ENCODE measurements at places on chromosomes 7 and 10.

- DNase-seq: peak; percentile 43
Observed at GRCh38 chr10:113854761-113855588, 514 bp downstream of the NHLRC2 start.

GRCh38 chr10:55144001-55144400 lies 343.0 kb upstream of the PCDH15 start:
- no peak for DNase-seq

- DNase-seq: no peak
Observed at GRCh38 chr7:141073173-141073640, 657 bp upstream of the TMEM178B start.

GRCh38 chr7:142498364-142498763 lies 240.5 kb upstream of the PRSS58 start:
- DNase-seq: no peak

DNA sequence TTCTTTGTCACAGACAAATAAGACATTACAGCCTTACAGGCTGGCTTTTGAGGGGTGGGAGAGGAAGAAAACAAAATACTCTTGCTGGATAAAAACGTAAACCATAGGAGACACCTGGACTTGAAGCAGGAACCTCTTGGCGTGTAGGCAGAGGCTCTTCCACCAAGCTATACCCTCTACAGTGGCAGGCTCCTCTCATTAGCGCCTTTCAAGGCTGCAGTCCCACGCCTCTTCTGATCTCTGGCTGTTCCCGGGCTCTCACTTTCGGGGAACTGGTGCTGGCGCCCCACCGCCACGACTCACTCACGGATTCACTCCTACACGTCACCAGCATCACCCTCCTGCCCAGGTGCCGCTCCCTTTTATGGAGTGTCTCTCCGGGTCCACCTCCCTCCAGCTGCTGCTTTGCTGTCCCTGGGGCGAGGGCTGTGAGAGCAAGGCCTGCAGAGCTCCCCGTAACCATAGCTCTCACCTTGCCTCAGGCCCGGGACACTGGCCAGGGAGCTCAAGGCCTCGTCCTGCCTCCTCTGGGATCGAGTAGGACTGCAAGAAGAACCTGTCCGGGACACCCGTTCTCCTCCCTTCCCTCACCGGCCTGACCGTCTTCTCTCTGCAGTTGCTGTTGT lies 62.6 kb downstream of the ZNF777 start:
- no peak for DNase-seq

DNA sequence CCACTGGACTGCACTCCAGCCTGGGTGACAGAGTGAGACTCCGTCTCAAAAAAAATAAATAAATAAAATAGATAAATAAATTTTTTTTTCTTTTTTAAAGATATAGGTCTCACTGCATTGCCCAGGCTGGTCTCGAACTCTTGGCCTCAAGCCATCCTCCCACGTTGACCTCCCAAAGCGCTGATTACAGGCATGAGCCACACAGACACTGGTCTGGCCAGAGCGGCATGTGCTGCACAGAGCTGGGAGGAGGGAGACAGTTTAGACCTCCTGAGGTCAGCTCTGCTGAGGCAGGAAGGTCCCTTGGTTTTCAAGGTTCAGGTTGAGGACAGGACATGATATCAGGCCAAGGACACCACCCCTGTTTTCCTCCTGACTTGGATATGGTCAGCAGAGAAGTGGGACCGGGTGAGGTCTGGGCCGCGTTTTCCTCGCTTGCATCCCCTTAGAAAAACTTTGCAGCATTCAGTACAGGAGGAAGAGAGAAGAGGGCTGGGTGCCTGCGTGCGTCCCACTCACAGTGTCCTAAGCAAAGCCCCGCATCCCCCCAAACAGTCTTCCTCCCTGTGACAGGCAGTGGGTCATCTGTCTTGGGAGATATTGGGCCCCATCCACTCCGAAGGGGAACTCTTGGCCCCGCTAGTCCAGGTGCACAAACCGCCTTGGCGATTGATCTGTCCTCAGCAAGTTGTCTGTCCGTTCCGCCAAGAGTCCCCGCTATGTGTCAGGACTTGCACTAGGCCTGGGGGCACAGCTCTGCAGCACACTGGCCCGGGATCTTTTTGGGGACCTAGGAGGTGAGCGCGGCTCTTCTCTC lies 56.1 kb downstream of the ZNF727 start:
- no peak for DNase-seq

GRCh38 chr10:79266543-79267312 lies 80.5 kb upstream of the PPIF start:
- no peak for DNase-seq

GRCh38 chr7:117769085-117769484 lies 104.2 kb downstream of the CTTNBP2 start:
- DNase-seq: no peak

- DNase-seq: no peak
Observed at GRCh38 chr10:59324597-59324996, 37.8 kb downstream of the FAM13C start.

GRCh38 chr10:97135464-97135863 lies 50.3 kb downstream of the SLIT1 start:
- DNase-seq: no peak

DNA sequence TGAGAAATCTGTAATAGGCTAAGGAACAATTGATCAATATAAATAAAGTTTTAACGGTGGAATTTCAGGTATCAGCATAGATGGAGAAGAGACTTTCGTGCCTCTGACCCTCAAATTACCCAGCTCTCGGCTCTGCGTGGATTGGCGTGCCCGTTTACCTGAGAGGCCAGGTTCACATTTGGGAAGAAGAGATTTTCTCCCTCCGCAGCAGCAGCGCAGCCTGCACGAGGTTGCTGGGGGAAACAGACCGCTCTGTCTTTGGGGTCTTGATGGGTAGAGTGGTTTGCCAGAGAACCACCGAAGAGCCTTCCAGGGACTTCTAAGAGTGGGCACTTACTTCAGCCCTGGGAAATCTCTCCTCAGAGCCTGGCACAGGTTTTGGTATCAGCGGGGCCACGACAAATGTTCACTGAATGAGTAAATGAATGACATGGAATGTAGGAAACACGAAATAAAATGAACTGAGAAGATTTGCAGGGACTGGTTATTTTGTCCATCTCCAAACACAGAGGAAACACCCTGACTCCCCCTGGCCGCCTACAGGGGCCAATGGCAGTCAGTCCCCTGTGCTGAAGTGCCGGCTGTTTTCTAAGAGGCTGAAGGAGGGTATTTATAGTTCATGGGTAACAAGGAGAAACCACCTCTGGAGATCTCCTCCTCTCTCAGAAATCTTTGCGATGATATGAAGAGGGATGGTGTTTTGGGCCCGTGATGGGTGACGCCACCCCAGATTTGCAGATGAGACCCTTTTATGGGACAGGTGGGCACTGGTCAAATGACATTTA lies 338.5 kb downstream of the ADARB2 start:
- no peak for DNase-seq

- DNase-seq: no peak
Observed at GRCh38 chr7:11297764-11298163, 324.1 kb downstream of the PHF14 start.

GRCh38 chr7:115789901-115790300 lies 240.7 kb downstream of the TFEC start:
- DNase-seq: no peak

- DNase-seq: no peak
Observed at GRCh38 chr10:64090865-64091264, 569.7 kb downstream of the REEP3 start.

GRCh38 chr7:154917808-154918160 lies 85.1 kb downstream of the PAXIP1 start:
- DNase-seq: no peak

DNA sequence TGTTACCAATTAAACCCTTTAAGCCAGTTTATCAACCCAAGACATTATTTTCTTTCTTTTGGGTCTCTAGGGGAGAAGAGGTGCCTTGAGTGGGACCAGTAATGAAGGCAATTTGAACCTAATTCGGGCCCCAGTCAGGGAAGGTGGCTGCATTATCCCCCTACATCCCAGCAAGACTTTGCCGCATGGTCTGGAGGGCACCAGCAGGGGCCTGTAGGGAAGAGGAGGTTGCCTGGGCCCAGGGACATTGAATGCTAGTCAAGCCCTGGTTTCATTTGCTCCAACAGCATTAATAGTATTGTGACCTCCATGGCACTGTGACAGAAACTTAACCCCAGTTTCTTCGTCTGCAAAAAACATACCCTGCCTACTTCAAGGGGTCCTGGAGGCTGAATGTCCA lies 108.8 kb downstream of the CUX1 start:
- DNase-seq: no peak

- no peak for DNase-seq
Observed at GRCh38 chr7:150380463-150380862, 1.3 kb downstream of the ZNF775 start.

GRCh38 chr10:67115972-67116371 lies 190.1 kb downstream of the LRRTM3 start:
- DNase-seq: no peak

- DNase-seq: no peak
Observed at GRCh38 chr7:100107890-100108289, 6.4 kb downstream of the AP4M1 start.

GRCh38 chr10:16820421-16820820 lies 3.2 kb upstream of the RSU1 start:
- no peak for DNase-seq

- no peak for DNase-seq
Observed at GRCh38 chr10:122040786-122041185, 51.8 kb downstream of the TACC2 start.

DNA sequence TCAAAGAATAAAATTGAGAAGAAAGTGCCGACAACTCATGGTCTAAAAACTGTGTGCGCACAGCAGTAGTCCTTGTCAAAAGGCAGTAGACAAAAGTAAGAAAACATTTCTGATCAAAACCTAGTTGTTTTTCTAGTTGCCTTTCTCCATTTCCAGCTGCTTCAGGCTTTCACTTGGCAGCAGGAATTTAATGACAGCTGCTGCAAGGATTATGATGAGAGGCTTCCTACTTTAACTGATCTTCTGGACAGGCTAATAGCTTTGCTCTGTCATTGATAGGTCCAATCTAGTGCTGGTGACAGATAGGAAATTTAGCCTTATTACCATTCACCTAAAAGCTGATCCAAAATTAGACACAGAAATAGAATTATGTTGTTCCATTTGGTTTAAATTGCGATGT lies 110.7 kb upstream of the SEMA3C start:
- no peak for DNase-seq

DNA sequence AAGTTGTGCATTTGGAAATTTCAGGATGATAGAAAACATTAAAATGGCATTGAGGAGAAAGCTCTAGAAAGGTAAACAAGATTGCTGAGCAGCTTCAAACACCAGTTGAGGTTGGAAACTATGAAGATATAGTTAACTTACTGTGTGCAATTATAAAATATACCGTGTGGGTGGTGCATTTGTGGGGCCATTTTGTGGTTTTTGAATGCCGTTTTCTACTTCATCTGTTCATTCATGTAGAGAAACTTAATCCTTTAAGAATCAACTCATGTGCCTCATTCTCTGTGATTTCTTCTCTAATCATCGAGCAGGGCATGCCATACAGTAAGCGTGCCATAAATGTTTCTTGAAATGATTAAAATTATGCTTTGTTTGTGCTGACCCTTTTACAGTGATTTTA lies 232.8 kb upstream of the TEX47 start:
- DNase-seq: no peak

DNA sequence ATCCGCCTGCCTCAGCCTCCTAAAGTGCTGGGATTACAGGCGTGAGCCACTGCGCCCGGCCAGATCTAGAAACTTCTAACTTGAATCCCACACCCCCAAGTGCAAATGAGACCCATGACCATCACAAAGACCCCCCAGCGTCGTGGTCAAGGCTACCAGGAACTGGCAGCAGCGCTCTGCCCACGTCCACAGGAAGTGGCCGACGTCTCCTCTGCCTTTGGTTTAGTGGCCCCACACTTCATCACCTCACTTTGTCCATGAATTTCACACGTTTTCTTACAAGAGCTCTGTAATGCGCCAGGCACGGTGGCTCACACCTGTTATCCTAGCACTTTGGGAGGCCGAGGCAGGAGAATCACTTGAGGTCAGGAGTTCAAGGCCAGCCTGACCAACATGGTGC lies 53.5 kb upstream of the TNRC18 start:
- DNase-seq: no peak

DNA sequence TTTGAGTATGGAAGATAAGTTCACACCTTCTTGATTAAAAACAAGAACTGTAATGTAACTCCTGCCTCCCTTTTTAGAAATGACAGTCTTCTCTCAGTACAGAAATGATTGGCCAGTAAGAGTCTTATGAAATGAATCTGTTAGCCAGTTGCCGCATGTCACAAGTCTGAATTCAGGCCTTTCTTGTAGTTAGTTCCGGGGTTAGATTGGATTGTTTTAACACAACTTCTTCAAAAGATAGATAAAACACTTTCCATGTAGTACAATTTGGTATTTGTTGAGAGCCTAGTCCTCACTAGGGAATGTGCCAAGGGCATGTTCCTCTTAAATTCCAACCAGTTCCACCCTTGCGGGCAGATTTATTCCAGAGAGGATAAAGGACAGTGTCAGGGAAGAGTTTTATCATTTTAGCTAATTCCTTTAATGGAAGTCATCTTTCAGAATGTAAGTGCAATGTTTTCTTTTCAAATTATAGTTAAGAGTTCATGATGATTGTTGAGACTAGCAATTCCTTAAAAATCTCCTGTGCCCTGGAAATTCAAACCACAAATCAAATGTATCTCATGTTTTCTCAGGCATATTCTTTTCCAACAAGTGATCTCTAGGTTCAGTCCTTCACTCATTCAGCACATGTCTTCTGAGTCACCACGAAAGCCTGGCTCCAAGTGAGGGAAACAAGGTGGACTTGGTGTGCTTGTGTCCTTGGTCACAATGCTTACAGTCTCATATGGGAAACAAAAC lies 4.1 kb downstream of the FHIP2A start:
- DNase-seq: no peak

DNA sequence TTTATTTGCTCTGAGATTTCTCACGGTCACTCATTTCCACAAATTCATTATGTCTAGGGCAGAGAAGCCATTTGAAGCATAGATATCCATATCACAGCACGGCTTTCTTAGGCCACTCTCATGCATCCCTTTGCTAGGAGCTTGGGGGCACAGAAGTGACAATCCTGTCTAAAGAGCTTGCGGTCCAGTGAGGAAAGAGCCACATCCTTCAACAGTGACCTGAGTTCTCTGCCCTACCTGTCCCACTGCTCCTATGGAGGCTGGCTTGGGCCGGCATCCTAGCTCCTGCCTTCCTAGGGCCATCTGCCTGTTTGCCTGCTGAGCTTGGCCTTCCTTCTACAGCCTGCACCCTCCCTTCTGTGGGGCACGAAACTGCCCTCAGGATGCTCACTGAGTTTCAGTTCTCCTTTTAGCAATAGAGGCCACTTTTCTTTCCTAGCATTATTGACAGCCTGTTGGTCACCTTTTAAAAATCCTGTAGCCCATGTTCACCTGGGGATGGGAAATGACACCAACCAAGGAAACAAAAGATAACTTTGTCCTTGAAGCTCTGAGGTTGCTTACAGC lies 212.1 kb upstream of the GRB10 start:
- DNase-seq: no peak

GRCh38 chr7:86949779-86950260 lies 109.6 kb downstream of the ELAPOR2 start:
- no peak for DNase-seq

- DNase-seq: no peak
Observed at GRCh38 chr10:43857206-43857930, 208.7 kb upstream of the ZNF32 start.

DNA sequence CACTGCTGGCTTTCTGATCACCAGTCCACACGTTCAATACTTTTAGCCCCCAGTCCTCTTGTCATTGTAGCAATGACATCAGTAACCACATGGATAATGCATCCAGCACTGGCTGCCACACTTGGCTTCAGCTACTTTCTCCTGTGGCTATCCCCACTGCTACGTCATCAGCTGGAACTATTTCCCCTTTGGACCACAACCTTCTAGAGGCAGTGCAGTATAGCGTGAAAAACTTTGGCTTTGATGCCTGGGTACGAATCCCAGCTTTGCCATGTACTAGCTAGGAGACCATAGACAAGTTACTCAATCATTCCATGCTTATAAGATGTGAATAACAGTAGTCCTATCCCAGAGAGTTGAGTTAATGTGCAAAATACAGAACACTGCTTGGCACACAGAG lies 63.2 kb downstream of the CCDC3 start:
- DNase-seq: no peak
